ENCODE measurements at places on chromosomes 12 and 14.

- DNase-seq: peak; percentile 75
Measured at GRCh38 chr12:124413401-124413800, 118.5 kb downstream of the RFLNA start.

DNA sequence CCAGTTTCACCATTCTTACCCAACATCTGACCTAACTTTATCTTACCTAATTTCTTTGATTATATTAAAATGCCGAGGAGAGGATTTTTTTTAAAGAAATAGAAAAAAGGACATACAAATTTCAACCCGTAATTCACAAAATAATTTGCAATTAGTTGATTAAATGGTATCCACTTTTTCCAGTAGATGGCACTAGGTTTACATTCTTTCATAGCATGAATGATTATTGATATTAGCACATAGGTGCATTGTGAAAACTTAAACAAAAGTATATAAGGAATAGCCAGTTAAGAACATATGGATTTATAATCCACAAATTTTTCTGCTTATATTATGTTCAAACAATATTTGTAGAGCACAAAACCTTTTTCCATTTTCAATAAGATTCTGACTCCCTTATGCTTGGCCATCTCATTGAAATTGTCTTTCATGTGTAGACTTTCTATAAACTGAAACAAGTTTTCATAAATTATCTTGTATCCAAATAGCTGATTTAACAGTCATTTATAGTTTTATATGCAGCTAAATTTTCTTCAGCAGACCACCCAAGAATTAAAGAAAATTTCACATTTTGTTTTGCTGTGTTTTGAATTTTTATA lies 35.3 kb downstream of the MSRB3 start:
- no peak for DNase-seq

GRCh38 chr12:114450515-114451300 lies 44.8 kb upstream of the TBX5 start:
- peak; percentile 41 for DNase-seq

- DNase-seq: no peak
Measured at GRCh38 chr14:63277591-63278183, 41.0 kb downstream of the GPHB5 start.

GRCh38 chr12:32395026-32395425 lies 4.3 kb upstream of the FGD4 start:
- DNase-seq: no peak

DNA sequence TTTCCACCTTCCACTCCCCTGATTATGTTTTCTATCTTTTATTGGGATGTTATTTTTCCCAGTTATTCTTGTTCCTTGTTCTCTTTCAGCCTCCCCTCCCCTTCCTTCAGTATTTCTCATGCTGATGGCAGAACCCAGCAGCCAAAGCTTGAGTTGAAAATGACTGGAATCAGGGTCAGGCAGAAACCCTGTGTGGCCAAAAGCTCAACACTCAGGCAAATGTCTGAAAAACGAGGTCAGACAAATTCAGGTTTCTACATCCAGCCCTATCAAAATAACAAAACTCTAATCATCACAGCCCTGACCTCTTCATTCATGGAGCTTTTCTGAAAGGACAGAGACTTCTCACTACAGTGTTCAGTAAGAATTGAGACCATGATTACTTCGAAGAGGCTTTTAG lies 134.6 kb downstream of the PTPRR start:
- DNase-seq: no peak

All from left cardiac atrium (tissue), 4 donors.